ENCODE measurements at places on chromosomes 6 and 20. TPM values are rescaled to one million over a fixed set of nuclear protein-coding genes. Genes with fewer than 3 reads are reported as not detected.

GRCh38 chr20:58544286-58544685 lies 29.1 kb upstream of the APCDD1L start:
- no peak for DNase-seq
- H3K4me3 ChIP-seq, result no peak overlapping the region
- no peaks in the 10 kb centered on the region for H3K27me3 ChIP-seq
- no peaks in the 10 kb centered on the region for H3K36me3 ChIP-seq
- no peak overlapping the region for H3K27ac ChIP-seq
- H3K4me1 ChIP-seq, result no peaks in the 10 kb centered on the region

GRCh38 chr20:52103335-52103912 lies 88.2 kb downstream of the ZFP64 start:
- peaks cover 23% of the 10 kb centered on the region for H3K27me3 ChIP-seq
- no peak for DNase-seq
- H3K4me1 ChIP-seq, result peaks cover 24% of the 10 kb centered on the region
- H3K27ac ChIP-seq, result peak overlapping the region; percentile 27
- peaks cover 3% of the 10 kb centered on the region for H3K36me3 ChIP-seq
- H3K4me3 ChIP-seq, result peak overlapping the region; percentile 85

GRCh38 chr6:160051390-160051789 lies 70.2 kb upstream of the SLC22A1 start:
- peaks cover 79% of the 10 kb centered on the region for H3K36me3 ChIP-seq
- H3K27ac ChIP-seq, result peak overlapping the region; percentile 66
- DNase-seq, result no peak

GRCh38 chr6:4772750-4773149 lies 3.5 kb upstream of the CDYL start:
- no peaks in the 10 kb centered on the region for H3K36me3 ChIP-seq
- peaks cover 6% of the 10 kb centered on the region for H3K27me3 ChIP-seq
- H3K4me3 ChIP-seq, result no peak overlapping the region
- no peak overlapping the region for H3K27ac ChIP-seq

GRCh38 chr6:49454787-49455709 lies 8.0 kb downstream of the MMUT start:
- no peak overlapping the region for H3K4me3 ChIP-seq
- H3K27me3 ChIP-seq, result peaks cover 2% of the 10 kb centered on the region
- no peak for DNase-seq
- peaks cover 9% of the 10 kb centered on the region for H3K36me3 ChIP-seq
- H3K27ac ChIP-seq, result no peak overlapping the region

DNA sequence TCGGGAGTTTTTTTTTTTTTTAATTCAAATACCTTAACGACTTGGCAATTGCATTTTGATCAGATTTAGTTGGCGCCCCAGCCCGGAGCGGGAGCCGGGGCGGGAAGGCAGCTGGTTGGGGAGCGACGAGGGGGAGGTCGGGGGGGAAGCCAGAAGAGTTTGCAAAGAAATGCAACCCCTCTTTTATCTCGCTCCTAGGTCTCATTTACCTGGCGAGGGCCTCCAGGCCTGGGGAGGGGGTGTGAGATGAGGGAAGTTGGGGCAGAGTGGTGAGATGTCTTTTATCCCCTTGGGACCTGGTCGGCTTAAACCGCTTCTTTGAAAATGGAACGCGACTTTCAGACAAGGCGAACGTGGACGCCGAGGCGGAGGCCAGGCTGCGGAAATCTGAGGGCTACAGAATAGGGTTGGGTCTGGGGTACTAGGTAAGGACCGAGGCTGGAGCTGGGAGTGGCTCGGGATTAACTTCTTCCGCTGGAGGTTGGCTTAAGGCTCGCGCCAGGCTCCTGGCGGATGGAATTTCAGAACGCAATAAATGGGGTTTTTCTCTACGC lies 40.3 kb downstream of the NCR2 start:
- no peak overlapping the region for H3K4me3 ChIP-seq
- H3K36me3 ChIP-seq, result peaks cover 1% of the 10 kb centered on the region
- H3K27me3 ChIP-seq, result peaks cover 27% of the 10 kb centered on the region
- no peak for DNase-seq
- peaks cover 31% of the 10 kb centered on the region for H3K4me1 ChIP-seq

- H3K36me3 ChIP-seq, result no peaks in the 10 kb centered on the region
- peak overlapping the region; percentile 46 for H3K4me3 ChIP-seq
- peak; percentile 84 for DNase-seq
- H3K27me3 ChIP-seq, result peaks cover 15% of the 10 kb centered on the region
Observed at GRCh38 chr20:49216991-49217578, 2.1 kb upstream of the DDX27 start.

DNA sequence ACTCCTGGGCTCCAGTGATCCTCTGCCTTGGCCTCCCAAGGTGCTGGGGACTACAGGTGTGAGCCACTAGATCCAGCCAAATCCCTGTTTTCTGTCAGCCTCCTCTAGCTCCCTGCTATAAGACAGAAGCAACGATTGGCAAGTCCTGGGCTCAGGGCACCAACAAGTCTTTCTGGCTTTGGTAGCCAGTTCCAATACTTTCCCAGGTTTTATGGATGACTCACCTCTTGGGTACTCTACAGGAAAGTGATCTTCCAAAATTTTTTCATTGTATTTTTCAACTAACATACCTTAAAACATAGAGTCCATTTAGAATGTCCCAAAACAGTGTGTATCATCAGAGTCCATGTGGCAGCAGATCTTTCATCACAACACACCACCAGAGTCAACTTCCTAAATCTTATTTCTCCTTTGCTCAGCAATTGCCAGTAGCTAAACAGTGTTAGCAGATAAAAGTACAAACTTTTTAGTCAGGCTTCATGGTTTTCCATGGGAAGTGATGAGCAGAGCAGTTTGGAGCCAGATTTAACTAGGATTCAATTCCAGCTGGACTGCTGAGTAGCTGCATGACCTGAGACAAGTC lies 13.3 kb downstream of the GABBR1 start:
- no peaks in the 10 kb centered on the region for H3K4me1 ChIP-seq
- no peaks in the 10 kb centered on the region for H3K36me3 ChIP-seq
- H3K27me3 ChIP-seq, result peaks cover under 1% of the 10 kb centered on the region
- no peak overlapping the region for H3K4me3 ChIP-seq

- peaks cover 8% of the 10 kb centered on the region for H3K27me3 ChIP-seq
- H3K4me3 ChIP-seq, result peak overlapping the region; percentile 23
- DNase-seq, result no peak
- peaks cover 36% of the 10 kb centered on the region for H3K4me1 ChIP-seq
Observed at GRCh38 chr20:41166201-41167117, 29.1 kb downstream of the PLCG1 start.

SRSF12 gene
- polyA plus RNA-seq, result not detected

APCDD1L gene
- polyA plus RNA-seq, result not detected

MYBL2 gene
- 2.0 TPM for polyA plus RNA-seq

FRK gene
- polyA plus RNA-seq, result not detected
